ENCODE measurements at places on chromosomes 5 and 9.
A peak's percentile ranks its signal among the peaks of the same experiment; 100 is the strongest.

DNA sequence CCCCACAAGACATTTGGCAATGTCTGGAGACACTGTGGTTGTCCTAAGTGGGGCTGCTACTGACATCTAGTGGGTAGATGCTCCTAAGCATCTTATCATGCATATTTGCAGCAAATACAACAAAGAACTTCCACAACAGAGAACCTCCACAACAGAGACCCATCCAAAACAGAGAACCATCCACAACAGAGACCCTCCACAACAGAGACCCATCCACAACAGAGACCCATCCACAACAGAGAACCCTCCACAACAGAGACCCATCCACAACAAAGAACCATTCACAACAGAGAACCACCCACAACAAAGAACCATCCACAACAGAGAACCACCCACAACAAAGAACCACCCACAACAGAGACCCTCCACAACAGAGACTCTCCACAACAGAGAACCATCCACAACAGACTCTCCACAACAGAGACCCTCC is 32.8 kb downstream of the ARPC5L start:
- DNase-seq: peak; percentile 17

GRCh38 chr5:56763711-56764466 is 51.5 kb upstream of the MAP3K1 start:
- DNase-seq: no peak

GRCh38 chr5:96331210-96331609 is 101.8 kb downstream of the PCSK1 start:
- DNase-seq: no peak

GRCh38 chr9:109817846-109818472 is 38.0 kb downstream of the PALM2AKAP2 start:
- DNase-seq: no peak

GRCh38 chr9:72960446-72960845 is 7.6 kb upstream of the ALDH1A1 start:
- DNase-seq: no peak

DNA sequence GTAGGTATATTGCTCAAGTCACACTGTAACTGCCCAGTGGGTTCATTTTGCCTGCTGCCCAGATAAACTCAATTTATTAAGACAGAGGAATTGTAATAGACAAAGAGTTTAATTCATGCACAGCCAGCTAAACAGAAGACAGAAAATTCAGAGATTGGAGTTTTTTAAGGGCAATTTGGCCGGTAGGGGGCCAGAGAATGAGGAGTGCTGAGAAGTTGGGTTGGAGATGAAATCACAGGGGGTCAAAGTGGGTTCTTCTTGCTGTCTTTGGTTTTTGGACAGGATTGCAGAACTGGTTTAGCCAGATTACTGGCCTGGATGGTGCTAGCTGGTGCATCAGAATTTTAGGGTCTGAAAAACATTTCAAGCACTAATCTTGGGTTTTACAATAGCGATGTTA is 20.7 kb upstream of the IL33 start:
- DNase-seq: no peak

DNA sequence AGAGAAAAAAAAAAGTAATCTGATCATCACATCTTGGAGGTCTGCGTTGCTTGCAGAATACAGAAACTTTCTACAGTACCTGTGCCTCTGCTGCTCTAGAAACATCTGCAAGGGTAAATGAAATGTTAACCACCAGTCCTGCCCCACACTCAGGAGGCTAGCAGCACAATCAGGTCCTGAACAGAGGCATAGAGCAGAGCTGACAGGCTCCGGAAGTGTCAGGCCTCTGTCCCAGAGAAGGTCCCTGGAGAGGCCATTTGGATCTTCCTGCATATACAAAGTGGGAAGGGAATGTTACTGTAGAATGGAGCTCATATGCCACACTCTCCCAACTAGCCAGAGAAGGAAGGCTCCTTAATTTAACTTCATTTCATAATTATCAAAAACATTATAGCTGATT is 7.2 kb downstream of the NRG2 start:
- no peak for DNase-seq

DNA sequence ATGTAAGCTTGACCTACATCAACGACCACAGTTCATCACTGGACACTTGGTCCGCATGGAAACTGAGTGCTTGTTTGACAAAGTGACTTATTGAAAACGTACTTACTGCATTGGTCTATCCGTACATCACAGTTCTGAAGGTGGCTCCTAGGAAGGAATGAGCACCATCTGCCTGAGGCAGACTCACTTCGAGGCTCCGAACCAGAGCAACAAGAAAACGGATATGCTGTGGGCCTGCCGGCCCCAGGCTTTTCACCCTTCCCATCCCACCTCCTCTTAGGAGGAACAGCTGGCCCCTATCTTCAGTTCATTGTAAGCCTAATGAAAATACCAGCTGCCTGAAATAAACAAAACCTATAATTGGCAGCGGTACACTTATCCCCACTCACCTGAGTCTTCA is 67.2 kb upstream of the TSLP start:
- no peak for DNase-seq

GRCh38 chr5:128962211-128962610 is 3.1 kb upstream of the SLC27A6 start:
- DNase-seq: no peak

GRCh38 chr5:18393565-18394442 is 759.5 kb downstream of the TAF11L14 start:
- peak; percentile 5 for DNase-seq

DNA sequence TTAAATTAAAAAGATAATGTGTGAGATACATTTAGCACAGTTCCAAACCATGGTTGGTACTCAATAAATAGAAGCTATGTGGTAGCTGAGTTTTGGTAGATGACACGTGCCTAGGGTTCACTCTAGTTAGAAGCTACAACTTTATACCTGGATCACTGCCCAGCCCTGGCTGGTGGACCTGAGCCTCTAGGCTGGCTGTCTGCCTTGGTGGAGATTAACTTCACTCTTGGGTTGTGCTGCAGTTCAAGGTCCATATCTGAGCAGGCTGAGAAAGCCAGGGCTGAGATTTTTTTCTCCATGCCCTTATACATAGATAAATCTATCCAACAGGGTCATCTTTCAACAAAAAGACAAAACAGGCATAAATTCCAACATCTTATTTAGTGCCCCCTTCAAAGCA is 44.6 kb upstream of the SPDL1 start:
- no peak for DNase-seq

GRCh38 chr9:121317737-121318630 is 50.0 kb downstream of the GSN start:
- DNase-seq: no peak

DNA sequence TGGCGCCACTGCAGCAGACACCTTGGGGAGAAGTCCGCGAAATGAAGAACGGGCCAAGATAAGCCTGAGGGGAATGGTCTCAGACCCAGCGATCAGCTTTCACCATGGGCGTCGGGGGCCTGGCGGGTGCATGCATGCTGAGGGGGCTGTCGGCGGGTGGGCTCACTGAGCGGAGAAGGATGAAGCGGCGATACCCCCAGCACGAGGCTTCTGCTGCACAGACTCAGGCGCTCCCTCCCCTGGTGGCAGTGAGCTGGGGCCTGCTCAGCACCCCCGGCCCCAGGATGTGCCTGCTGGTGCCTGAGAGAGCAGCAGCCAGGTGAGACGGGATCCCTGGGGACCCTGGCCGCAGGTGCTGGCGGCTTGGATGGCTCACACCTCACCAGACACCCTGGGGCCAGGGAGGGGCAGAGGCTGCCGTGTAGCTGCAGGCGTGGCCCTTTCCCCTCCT is 31.2 kb downstream of the CEP72 start:
- DNase-seq: no peak

DNA sequence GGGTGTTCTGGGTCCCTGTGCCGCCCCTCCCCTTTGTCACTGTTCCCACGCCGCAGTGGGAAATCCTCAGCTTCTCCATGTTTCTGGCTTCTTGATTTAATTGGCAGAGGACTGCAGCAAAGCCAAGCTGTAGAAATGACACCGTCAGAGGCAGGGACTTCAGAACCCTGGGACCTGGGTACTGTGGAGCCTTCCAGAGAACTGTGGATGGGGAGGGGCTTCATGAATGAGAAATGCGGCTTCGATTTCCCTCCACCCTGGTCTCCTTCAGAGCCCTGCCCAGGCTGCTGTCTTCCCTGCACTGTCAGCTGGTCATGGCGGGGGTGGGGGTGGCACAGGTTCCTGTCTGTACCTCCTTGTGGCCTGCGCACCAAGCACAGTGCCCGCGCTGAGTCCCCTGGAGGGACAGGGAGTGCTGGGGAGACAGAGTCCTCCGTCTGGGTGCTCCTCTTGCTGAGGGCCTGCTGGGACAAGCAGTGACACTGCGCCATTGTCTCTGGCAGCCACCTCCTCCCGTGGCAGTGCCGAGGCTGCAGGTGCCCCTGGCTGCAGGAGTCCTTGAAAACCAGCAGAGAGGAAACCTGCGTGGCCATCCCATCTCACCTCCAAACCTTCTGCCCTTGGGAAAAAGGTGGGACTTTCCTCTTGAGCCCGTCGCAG is 47.2 kb downstream of the COL5A1 start:
- no peak for DNase-seq

- DNase-seq: no peak
Observed at GRCh38 chr5:31707329-31707728, 68.4 kb downstream of the PDZD2 start.

GRCh38 chr5:150131978-150132694 is 23.5 kb downstream of the PDGFRB start:
- no peak for DNase-seq

GRCh38 chr9:136014147-136014923 is 53.2 kb upstream of the UBAC1 start:
- DNase-seq: no peak

- no peak for DNase-seq
Observed at GRCh38 chr9:87389936-87390335, 107.7 kb upstream of the DAPK1 start.

DNA sequence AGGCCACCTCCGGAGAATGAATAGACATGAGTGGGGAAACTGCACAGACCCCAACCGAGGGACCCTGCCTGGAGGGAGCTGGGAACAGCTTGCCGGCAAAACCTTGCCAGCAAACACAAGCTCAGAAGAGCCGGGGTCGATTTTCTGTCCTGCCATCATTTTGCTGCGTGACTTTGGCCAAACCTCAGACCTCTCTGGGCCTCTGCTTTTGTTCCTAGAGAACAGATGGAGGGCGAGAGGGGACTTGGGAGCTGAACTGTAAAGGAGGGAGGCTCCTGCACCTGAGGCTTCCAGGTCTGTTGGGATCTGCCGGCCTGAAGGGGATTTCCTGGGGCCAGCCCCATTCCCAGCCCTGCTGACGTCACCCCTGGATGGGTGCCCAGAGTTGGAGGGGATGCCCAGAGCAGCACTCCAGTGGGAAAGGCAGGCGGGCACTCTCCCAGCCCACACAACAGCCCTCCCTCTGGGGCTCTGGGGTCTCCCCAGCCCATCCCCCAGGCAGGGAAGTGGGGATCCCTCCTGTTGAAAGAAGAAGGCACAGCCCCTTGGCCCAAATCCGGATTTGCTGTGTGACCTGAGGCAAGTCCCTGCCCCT is 40.4 kb upstream of the SYNPO start:
- DNase-seq: no peak

DNA sequence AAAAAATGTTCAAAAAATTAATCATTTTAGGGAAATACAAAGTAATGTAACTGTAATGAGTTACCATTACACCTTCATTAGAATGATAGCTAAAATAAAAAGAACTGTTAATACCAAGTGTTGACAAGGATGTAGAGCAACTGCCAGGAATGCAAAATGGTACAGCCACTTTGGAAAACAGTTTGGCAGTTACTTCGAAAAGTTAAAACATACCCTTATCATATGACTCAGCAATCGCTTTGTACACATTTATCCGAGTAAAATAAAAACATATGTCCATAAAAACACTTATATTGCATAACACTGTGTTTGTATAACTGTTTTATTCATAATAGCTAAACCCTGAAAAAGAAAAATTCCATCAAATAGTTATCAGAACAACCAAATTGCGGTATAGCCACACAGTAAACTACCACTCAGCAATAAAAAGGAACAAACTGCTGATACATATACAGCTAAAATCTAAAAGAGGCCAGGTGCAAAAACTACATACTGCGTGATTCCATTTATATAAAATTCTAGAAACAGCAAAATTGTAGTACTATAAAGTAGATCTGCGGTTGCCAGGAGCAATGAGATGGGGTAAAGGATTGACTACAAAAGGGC is 61.7 kb downstream of the RFX3 start:
- DNase-seq: no peak

GRCh38 chr9:130662099-130662969 is 2.1 kb upstream of the PRDM12 start:
- DNase-seq: no peak

DNA sequence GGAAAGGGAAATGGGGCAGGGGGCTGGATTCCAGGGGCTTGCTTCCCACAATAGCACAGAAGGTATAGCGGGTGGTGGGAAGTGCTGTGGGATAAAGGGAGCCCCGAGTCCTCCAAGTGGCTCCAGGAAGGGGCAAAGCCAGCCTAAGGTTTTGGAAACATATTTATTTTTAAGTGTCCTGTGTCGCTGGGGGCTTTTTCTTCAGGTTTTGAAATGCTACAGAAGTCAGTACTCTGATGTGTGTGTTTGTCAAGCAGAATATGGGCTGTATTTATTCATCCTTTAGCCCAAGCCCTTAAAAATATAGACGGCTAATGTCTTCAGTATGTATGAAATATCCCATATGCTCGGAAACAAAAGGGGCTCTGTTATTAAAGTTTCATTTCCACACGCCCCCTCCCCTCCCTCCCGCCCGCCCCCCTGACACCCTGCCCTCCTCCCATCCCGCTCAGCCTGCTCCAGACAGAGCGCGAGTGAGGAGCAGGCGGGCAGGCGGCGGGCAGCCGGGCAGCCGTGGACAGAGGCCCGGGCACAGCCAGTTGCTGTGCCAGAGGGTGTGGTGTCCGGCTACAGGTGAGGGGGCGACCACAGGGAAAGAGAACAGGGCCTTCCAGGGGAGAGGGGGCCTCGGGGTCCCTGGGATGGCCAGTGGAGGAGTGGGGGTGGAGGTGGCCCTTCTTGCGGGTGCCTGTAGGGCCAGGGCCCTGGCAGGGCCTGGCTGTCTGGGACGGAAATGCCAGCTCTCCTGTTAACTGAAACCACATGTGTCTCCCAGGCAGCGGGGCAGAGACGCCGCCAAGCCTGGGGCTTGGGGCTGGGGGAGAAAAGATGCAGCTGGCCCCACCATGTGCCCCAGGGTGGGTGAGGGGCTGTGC is 39.6 kb upstream of the SYNPO start:
- no peak for DNase-seq

Data from activated T-cell treated with anti-CD3 and anti-CD28 coated beads for 4 hours (primary cell).